ENCODE measurements at places on chromosomes 5 and 9.

DNA sequence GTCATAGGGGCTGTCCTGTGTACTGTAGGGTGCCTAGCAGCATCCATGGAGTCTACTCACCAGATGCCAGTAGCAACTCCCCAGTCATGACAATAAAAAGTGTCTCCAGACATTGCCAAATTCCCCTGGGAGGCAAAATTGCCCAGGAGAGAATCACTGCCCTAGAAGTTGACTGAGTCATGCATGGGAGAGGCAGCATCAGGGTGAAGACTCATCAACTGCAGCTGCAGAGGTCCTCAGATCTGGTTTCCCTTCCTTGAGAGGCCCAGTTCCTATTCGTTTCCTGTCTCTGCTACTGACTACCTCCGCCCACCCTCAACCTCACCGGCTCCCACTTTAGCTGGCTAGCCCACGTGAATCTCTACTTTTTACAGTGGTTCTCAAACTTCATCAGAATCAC, 88.6 kb upstream of the AGXT2 start:
- no peak for DNase-seq

- no peak for DNase-seq
Observed at GRCh38 chr5:126525630-126526245, 69.3 kb downstream of the ALDH7A1 start.

DNA sequence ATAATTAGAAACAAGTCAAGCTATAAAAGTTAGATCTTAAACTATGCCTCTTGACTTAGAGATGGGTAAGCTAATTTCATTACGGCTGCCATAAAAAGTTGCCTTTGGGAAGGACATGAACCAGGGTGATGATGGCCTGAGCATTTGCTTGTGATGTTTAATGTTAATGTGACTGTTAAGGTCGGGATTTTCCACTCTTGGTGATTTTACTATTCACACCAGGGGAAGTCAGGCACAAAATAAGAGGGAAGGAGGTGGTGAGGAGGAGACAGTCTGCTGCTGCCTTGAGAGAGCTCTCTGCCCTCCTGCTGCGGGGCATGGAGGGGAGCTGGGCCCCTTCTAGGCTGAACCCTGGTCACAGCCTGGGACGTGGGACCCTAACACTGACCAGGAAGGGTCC, 34.4 kb downstream of the AHRR start:
- no peak for DNase-seq

GRCh38 chr9:99073985-99074901, 30.7 kb upstream of the TGFBR1 start:
- DNase-seq = no peak

GRCh38 chr5:124546643-124547042, 199.8 kb downstream of the ZNF608 start:
- no peak for DNase-seq

Measured in head of caudate nucleus (tissue), 42 donors.